ENCODE measurements at places on chromosomes 2 and 18.

GRCh38 chr2:28463893-28464292, 32.0 kb upstream of the PLB1 start:
- DNase-seq, result no peak

GRCh38 chr2:118846953-118847761, at the start of gene EN1:
TSS of gene EN1 (minus strand) at chr2:118847648. CDS start at chr2:118847167, 481 bp downstream.
- DNase-seq, result no peak

DNA sequence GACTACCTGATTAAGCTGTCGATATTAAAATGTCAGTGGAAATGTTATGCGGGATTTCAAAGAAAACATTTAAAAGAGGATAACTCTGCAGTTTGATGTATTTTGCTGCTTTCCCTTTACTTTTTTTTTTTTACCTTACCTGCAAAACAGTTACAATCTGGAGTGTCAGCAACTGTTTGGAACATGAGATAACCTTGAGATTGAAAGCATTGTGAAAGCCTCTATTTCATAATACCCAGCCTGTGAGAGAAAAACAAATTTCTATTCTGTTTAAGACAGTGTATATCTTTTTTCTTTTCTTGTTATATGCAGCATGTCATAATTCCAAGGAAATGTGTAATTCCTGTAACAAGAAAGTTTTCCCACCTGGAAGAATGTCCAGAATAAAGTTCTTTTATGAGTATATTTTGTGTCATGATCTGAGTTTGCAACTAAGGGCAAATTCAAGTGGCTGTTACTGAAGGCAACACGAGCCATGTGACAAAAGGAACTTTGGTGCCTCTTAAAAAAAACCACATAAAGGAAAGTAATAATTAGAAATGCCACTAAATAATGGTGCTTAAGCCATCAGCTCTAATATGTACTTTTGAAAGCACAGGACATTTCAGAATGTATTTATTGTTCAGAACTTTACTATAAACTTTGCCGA, 297.0 kb upstream of the DSEL start:
- no peak for DNase-seq

- DNase-seq, result no peak
Measured at GRCh38 chr2:195695002-195695631, 38.1 kb downstream of the SLC39A10 start.

DNA sequence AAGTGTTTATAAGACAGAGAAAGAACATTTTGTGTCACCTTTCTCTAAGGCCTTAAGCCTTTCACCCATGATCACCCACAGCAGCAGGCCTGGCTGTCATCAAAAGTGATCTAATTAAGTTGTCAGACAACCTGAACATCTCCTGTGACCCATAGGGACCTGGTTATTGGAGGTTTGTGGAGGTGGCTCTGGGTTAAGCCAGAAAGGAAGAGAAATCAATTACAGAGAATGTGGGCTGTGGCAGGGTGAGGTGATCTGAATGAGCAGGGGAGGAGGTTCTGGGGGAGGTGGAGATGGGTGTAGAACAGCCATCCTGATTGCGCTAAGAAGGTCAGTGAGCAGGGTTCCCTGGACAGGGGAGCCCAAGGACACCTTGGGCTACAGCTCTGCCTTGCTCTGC, 170.8 kb downstream of the FSHR start:
- DNase-seq, result no peak
